Suppressor macrophage treated with lipopolysaccharide for 4 hours (primary cell): ENCODE measurements at places on chromosomes 5 and 9.
A peak's percentile ranks its signal among the peaks of the same experiment; 100 is the strongest.

GRCh38 chr9:85741095-85741874 is 469 bp downstream of the AGTPBP1 start:
- peak; percentile 51 for DNase-seq

DNA sequence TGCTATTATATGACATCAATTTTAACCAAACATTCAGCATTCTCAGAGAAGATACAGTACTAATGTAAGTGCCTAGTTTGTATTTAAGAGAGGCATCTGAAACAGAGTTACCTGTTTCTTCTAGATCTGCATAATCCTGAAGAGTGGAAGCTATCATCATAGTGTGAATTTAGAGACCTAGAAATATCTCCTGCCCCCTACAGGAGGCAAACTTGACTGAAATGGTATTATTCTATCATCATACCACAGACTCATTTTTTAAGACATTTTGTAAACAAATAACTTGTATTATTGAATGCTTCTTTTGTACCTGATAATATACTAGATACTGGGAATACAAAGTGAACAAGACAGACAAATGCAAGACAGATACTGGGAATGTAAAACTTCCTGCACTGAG is 216.8 kb upstream of the RPS23 start:
- DNase-seq = no peak

DNA sequence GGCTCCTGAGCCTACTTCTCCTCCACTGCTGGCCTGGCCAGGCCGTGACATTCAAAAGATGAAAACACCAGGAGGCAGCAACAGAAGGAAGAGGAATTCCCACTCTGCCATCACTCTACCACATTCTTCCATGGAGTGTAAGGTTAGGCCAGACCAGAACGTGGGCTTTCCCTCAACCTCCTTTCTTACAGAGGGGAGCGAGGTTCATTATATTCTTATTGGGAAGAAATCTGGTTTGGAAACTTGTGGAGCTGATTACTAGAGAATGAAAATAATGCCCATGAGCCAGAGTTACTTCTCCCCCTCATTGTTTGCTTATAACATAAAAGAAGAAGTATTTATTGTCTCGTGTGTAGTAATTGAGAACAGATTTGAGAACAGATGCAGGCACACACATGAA is 136.3 kb upstream of the BASP1 start:
- no peak for DNase-seq

DNA sequence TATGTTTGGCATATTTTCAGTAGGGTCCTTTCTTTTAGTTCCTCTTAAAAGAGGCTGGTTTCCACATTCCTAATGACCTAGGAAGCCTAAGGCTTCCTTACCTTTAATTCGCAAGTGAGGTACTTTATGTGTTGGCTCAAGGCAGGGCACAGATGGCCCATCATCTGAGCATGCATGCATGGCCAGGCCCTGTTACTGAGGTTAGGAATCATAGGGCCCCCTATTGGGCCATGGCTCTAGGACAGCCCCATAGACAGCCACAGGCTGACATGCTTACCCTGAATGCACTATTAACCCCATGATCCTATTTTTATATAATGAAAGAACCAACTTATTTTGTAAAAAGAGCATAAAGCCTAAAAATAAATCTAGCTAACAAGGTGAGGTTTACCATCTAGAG is 271.4 kb downstream of the ELAVL2 start:
- no peak for DNase-seq

GRCh38 chr5:13746026-13746425 is 198.5 kb downstream of the DNAH5 start:
- no peak for DNase-seq

DNA sequence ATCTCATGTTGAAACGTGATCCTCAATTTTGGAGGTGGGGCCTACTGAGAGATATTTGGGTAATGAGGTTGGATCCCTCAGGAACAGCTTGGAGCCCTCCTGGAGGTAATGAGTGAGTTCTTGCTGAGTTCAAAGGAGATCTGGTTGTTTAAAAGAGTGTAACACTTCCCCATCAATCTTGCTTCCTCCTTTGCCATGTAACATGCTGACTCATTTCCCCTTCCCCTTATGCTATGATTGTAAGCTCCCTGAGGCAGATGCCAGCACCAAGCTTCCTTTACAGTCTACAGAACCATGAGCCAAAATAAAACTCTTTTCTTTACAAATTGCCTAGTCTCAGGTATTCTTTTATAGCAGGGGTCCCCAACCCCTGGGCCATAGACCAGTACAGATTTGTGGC is 352.3 kb downstream of the SLCO4C1 start:
- peak; percentile 25 for DNase-seq

DNA sequence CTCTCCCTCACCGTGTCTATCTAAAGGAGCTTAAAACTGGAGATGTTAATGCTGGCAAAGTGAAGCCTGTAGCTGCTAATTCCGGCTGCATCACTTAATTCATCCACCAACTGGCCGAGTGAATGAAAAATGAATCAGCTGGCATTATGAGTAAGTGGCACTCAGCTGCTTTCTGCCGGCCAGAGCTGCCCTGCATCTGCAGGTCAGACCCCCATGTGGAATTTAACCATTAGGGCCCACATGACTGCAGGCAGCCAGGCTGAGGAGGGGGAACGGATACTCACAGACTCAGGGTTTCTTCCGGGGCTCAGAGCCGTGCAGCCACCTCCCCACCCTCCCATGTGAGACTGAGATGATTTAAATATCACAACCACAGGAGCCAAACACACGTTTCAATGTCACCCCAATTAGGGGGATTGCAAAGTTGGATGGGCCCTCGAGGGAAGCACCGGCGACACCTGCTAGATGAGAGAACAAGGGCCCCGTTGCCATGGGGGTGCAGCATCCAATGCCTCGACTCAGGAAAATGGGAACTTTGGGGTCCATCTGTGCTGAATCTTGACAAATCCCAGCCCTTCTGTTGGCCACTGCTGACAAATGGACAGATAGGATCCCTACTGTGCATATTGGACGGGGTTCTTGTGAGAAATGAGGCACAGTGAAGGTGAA is 115.6 kb upstream of the ALDH1B1 start:
- no peak for DNase-seq

- no peak for DNase-seq
These were observed 98.8 kb upstream of the SEMA6A start for GRCh38 chr5:116673453-116673852.

GRCh38 chr9:111621895-111622480 is 9.1 kb upstream of the DNAJC25 start:
- no peak for DNase-seq

DNA sequence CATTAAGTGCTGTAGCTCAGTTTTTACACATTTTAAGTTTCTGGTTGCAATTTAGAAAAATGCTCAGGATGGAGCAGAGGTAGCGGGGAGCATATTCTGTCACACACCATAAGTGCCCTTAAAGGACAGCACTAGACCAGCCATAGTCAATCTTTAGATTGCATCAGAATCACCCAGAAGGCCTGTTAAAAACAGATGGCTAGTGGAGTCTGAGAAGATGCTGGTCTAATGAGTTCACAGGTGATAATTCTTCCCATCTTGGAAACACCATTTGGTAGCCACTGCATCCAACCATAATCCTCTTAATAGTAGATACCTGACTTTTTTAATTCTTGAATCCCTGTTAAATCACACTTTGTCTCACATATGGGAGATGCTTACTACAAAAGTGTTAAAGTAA is 113.2 kb downstream of the CDH18 start:
- DNase-seq = no peak

- no peak for DNase-seq
These were observed 76.7 kb downstream of the KLHL3 start for GRCh38 chr5:137659209-137659608.

- DNase-seq = no peak
These were observed 201.2 kb downstream of the EBF1 start for GRCh38 chr5:158898185-158899177.

DNA sequence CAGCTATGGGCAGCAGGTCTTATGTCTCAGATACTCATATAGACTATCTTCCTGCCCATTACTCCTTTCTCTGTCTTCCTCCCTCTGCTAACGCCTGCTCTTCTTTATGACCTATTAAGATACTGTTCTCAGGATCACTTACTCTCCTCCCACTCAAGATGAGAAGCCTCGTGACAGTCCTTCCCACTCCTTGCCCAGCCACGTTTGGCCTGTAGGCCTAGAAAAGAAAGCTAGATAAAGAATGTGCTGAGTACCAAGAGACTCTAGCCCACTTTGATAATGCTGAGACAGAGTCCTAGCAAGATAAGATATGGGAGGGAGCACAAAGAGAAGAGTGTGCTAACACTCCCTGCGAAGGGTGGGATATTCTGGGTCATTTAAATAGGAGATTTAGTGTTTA is 6.8 kb upstream of the DENND4C start:
- DNase-seq = peak; percentile 66

DNA sequence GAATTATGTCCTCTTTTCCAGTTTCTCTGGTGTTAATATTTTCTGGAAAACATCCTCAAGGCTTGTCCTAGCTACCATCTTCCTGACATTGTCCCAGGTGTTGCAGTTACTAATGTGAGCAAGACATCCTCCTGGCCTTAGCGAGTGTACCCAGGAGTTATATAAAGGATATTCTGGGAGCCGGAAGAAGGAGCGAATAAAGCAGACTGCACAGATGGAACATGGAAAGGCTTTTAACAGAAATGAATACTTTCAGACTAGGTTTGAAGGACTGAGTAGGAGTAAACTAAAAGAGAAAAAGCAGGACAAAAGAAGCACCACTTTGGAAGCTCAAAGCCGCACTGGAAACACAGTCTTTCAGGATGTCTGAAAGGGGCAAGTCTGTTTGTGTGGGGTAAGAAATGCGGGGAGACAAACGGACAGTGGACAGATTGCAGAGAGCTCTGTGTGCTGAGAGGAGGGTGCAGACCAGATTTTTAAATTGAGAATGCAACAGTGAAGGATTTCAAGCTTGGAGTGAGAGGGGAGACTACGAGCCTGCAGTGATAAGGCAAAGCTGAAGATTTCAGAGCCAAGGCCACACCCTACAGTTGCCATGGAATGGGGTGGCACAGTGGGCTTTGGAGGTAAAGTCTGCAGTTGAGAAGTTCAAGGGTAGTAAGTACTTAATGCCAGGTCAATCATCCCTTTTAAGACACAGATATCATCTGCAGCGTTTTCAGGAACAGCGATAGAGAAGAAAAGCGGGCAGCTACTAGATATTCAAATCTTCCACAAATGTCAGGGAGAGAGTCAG is 94.1 kb upstream of the TAF11L2 start:
- no peak for DNase-seq

DNA sequence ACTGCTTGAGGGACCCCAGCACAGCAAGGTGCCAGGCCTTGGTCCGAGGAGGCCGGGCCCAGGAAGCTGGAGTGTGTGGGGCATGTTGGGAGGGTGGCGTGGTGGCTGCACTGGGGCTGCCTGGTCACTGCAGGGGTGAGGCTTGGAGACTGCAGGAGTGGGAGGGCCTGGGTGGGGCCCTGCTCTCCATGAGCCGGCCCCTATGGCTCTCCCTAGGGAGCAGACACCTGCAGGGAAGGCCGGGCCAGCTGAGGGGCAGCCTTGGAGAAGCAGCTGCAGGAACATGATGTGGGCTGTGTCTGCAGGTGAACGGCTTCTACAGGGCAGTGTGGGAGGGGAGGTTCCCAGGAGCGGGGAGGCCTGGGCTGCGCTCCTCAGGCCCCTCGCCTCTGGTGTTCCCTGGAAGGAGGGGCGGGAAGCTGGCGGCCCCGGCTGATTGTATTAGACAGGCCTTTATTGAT is 41.7 kb upstream of the TMEM250 start:
- no peak for DNase-seq

DNA sequence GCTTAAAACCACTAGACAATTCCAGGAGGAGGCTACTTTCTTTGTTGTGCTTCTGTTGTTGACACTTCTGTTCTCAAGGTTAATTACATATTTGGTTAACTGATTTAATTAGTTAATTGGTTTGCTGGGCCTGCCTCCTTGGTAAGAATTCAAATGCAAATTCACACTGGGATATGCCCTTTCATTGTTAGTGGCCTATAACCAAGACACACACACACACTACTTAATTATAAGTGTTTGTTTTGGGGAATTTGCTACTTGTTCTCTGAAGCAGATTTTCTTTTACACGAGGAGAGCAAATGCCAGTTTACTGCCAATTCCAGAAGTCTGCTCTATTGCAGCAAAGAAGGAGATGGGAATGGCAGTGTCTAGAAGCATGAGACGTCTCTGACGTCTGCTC is 101.6 kb upstream of the BASP1 start:
- DNase-seq = no peak

DNA sequence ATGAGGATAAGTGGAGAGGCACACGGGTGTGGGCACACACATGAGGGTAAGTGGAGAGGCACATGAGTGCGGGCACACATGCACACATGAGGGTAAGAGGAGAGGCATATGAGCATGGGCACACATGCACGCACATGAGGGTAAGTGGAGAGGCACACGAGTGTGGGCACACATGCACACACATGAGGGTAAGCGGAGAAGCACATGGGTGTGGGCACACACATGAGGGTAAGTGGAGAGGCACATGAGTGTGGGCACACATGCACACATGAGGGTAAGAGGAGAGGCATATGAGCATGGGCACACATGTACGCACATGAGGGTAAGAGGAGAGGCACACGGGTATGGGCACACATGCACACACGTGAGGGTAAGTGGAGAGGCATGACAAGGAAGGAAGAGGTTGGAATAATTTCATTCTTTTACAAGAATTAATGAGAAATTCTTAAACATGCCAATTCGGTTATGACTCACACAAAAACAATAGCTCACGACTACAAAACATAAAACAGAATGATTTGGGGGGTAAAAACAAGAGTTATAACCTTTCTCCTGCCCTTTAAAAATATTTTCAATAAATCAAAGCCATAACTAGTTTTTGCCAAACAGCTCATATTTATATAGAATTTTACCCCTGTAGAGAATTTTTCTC is 67.5 kb downstream of the APBA1 start:
- DNase-seq = no peak

DNA sequence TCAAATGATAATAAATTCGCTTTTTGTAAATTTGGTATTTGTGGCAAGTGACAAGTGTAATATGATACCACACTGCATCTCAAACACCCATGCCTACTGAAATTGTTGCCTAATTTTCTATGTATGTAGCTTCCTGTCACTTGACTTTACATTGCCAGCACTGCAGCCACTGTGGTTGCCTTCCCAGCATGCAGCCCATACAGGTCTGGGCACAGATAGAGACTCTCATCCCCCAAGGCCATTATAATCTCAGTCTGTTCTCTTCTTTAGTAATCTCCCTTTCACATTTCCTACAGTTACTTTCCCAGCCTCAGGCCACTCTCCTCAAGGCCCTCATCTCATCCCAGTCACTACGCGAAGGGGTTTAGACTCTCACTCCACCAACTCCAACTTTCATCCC is 1200.6 kb downstream of the PTPRD start:
- DNase-seq = no peak

- peak; percentile 47 for DNase-seq
These were observed 960 bp downstream of the NR2F1 start for GRCh38 chr5:93583768-93584595.

DNA sequence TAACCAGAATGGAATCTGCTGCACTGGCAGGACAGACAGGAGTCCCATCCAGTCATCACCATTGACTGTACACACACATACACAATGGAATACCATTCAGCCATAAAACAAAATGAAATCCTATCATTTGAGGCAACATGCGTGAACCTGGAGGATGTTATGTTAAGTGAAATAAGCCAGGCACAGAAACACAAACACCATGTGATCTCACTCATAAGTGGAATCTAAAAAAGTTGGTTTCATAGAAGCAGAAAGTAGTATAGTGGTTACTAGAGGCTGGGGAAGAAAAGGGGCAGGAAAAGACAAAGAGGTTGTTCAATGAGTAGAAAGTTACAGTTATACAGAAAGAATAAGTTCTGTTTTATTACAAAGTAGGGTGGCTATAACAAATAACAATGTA is 884.0 kb upstream of the ACO1 start:
- no peak for DNase-seq
